Left cardiac atrium (tissue), 4 donors: ENCODE measurements at places on chromosomes 7 and 10. TPM values are rescaled to one million over a fixed set of nuclear protein-coding genes. Genes with fewer than 3 reads are reported as not detected.

Gene TPST1
- 12.3 TPM for total RNA-seq

Gene CRYGN
- total RNA-seq: 0.24 TPM

Gene CLCN1
- total RNA-seq: not detected

Gene CFAP70
- 1.7 TPM for total RNA-seq

Gene PHYHIPL
- 0.09 TPM for total RNA-seq
